ENCODE measurements at places on chromosomes 1 and 21. TPM values are rescaled to one million over a fixed set of nuclear protein-coding genes. Genes with fewer than 3 reads are reported as not detected.

- DNase-seq, result peak; percentile 65
These were observed 8.7 kb upstream of the ADCY10 start for GRCh38 chr1:167922611-167923074.

DNA sequence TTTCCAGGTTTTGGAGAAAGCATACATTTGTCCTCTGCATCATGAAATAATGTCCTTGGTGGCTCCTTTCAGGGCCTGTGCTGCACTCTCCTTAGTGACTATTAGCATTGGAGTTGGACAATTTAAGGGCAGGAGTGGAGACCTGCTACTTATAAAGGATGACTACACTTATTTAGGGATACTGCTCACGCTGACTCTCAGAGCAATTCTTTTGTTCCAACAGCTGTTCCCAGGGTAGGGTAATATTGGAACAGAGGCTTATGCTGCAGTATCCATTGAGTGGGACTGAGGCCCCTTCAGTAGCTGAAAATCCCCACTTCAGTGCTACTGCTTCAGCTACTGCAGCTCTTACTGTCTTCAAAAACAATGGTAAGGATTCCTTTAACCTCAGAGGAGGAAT is 84.6 kb downstream of the GPR88 start:
- no peak for DNase-seq

OR2M3 gene
- total RNA-seq, result not detected

HES3 gene
- not detected for total RNA-seq

DNA sequence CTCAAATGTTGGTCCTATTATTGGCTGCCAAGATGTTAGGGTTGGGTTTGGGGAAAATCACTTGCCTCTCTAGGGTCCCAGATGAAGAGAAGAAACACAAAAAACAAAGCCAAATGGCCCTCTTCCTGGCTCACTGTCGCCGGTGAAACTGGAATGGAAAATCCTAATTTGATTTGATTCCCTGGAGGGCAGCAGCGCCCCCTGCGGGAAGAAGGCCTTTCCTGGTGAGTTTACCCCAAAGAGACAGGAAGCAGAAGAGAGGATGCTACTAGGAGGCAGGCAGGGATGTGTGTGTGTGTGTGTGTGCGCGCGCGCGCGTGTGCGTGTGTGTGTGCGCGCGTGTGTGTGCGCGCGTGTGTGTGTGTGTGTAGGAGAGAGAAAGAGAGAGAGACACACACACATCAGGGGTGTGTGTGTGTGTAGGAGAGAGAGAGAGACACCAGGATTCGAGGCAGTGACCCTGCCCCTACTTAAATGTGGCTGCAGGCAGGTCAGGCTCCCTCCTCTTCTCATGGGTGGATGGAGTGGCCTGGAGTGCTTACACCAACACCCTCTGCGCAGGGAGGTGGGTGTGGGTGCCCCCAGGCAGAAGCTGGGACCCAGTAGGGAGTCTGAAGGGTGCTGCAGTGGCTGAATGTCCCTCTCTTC is 3.1 kb upstream of the SELENON start:
- peak; percentile 63 for DNase-seq

GRCh38 chr1:77776007-77776700 is 3.3 kb upstream of the MIGA1 start:
- no peak for DNase-seq

DNA sequence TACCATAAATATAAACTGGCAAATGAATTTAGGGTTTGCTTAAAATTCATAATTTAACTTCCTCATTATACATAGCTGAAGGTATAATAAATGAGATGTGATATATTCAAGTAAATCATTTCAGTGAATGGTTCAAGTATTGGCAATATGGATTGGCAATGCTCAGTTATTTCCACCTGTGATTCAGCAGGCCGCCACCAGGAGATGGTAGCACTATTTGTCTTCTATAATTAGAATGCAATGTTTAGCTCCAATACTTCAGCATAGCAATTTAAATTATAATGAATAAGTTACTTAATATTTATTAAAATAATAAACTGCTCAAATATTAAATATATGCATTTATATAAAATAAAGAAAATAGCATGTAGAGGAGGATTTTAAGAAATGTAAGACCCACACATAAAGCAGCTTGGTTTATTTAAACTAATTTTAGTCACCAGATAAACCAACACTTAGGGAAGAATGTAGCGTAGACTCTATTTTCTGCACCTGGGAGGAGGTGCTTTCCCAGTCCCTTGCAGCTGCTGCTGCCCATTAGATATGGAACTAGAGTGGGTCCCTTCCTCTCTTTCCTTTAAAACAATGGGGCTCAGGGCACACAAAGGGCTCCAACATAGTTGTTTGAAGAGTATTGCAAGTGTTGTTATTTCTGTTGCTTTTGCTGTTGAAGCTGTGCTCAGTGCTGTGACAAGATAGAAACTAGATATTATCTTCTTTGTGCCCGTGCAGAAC is 62.1 kb downstream of the PLPPR4 start:
- DNase-seq, result no peak

ARHGEF11 gene
- total RNA-seq, result 12.4 TPM

- DNase-seq, result peak; percentile 40
These were observed 37.8 kb downstream of the DRAM2 start for GRCh38 chr1:111101854-111102642.

GRCh38 chr1:235138821-235139220 is 10.2 kb upstream of the TOMM20 start:
- no peak for DNase-seq

- DNase-seq, result peak; percentile 76
These were observed 32.9 kb downstream of the GADD45A start for GRCh38 chr1:67717876-67718275.

ADGRB2 gene
- total RNA-seq, result 0.64 TPM

TRIM67 gene
- not detected for total RNA-seq

DNA sequence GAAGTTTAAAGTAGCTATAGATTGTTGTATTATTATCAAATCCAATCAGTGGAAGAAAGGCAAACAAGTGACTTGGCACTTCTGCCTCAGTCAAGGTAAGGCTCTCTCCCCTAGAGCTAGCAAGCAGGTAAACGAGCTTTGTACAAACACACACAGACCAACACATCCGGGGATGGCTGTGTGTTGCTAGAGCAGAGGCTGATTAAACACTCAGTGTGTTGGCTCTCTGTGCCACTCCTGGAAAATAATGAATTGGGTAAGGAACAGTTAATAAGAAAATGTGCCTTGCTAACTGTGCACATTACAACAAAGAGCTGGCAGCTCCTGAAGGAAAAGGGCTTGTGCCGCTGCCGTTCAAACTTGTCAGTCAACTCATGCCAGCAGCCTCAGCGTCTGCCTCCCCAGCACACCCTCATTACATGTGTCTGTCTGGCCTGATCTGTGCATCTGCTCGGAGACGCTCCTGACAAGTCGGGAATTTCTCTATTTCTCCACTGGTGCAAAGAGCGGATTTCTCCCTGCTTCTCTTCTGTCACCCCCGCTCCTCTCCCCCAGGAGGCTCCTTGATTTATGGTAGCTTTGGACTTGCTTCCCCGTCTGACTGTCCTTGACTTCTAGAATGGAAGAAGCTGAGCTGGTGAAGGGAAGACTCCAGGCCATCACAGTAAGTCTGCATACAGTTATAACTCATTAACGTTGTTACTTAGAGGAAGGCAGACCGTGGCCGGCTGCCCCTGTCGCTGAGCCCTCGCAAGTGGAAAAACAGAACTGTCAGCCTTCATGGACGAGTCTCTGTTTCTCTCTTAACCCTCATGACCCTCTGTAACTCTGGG is at the start of gene PALMD:
PALMD (plus strand) TSS at position 415 of the 833 bp plus-strand sequence; CDS start at position 620, 205 bp downstream.
- DNase-seq, result peak; percentile 82

SFN gene
- 465 TPM for total RNA-seq

- DNase-seq, result peak; percentile 36
These were observed 30.0 kb downstream of the ZMYM4 start for GRCh38 chr1:35298464-35298863.

DNA sequence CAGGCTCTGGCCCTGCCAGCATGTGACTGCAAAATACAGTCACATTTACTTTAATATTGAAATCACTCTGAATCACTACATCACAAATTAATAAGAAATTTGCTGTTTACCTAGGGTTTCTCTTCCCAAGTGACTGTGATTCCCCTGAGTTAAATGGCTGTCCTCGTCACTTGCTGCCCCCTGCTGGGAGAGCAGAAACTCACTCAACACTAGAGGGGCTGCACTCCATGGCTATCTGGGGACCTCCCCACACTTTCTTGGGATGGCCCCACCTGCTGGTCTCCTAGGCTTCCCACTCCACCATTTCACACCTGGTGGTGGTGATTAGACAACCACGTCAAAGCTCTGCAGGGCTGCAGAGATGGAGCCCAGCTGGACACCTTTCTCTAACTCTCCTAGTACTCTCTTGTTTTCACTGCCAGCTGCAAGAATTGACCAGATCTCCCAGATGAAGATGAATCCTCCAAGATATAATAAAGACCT is 63.4 kb downstream of the CD2 start:
- DNase-seq, result peak; percentile 75

DNA sequence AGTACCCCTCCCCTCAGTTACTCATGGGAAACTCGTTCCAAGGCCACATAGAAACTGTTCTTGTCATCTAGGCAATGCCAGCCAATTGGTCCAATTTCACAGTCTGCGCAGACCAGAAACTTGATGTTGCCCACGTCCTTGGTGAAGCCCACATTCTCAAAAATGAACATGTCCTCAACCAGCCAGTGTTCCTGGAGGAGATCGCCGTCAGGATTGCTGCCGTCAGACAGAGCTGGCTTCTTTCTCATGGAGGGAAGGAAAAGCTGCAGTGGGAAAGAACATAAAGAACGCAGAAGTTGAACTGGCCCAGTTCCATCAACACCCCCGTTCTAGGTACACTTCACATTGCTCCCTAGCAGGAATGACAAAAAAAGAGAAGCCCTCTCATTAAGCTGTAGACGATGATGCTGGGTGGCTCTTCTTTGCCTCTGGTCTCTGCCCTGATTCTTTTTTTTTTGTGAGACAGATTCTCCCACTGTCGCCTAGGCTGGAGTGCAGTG is 7.9 kb downstream of the RABIF start:
- no peak for DNase-seq
